Natural killer cell (primary cell): ENCODE measurements at places on chromosomes 3 and 15.
A peak's percentile ranks its signal among the peaks of the same experiment; 100 is the strongest.

DNA sequence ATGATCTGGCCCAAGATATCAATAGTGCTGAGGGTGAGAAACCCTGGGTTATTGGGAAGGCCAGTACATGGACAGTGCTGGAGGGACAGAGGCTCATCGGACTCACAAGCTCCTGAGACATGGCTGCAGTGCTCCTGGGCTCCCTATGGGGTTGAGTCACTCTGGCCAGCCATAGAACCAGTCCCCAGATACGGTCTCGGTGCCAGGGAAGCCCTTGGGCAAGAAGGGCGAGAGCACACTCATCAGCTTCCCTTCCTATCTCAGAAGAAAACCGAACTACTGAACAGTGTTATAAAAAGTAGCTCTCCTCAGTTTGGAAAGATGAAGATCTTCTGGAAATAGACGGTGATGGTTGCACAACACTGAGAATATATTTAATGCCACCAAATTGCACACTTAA, 34.4 kb downstream of the POC1A start:
- no peaks in the 10 kb centered on the region for H3K36me3 ChIP-seq
- H3K27me3 ChIP-seq: no peaks in the 10 kb centered on the region
- no peak for DNase-seq
- H3K4me3 ChIP-seq: no peak overlapping the region
- H3K4me1 ChIP-seq: peaks cover 39% of the 10 kb centered on the region

DNA sequence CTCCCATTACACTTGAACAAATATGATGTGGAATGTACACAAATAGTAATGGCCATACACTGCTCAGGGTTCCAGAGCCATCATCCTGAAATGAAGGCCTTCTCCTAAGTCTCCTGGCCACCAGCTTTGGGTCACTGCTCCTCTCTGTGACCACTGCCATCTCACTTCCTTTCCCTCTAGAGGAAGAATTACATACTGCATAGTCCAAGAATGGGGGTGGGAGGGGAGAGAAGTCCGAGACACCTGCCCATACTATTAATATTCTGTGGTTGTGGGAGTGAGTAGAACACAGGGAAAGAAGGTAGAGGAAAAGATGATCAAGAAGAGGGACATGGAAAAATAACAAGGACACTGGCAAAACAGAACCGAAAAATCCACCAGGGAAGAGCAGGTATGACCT, 20.6 kb downstream of the ETV5 start:
- H3K27me3 ChIP-seq: peaks cover 3% of the 10 kb centered on the region
- H3K27ac ChIP-seq: no peak overlapping the region
- no peaks in the 10 kb centered on the region for H3K36me3 ChIP-seq

GRCh38 chr15:88185584-88185983, 71.0 kb downstream of the NTRK3 start:
- H3K27me3 ChIP-seq: no peaks in the 10 kb centered on the region
- H3K4me1 ChIP-seq: no peaks in the 10 kb centered on the region
- DNase-seq: no peak
- no peaks in the 10 kb centered on the region for H3K36me3 ChIP-seq

- H3K27ac ChIP-seq: peak within 1 kb of the TSS; percentile 78
- H3K4me1 ChIP-seq: peaks cover 46% of the 10 kb centered on the region
- H3K27me3 ChIP-seq: no peaks in the 10 kb centered on the region
- no peaks in the 10 kb centered on the region for H3K36me3 ChIP-seq
- H3K4me3 ChIP-seq: peak within 1 kb of the TSS; percentile 89
- DNase-seq: no peak
Observed at GRCh38 chr15:90001062-90001682, at the start of gene ZNF710. Gene ZNF710, plus strand, starts transcription at chr15:90001324. Its CDS starts 65,814 bp downstream, at chr15:90067138.
